Stimulated activated CD4-positive, alpha-beta T cell treated with anti-CD3 and anti-CD28 coated beads, Interleukin-2, amount 100 ng/mL, for 24 hours (primary cell): ENCODE measurements at places on chromosomes 3 and 15.

- no peak for DNase-seq
These were observed 2.5 kb downstream of the PFN2 start for GRCh38 chr3:149968216-149968615.

DNA sequence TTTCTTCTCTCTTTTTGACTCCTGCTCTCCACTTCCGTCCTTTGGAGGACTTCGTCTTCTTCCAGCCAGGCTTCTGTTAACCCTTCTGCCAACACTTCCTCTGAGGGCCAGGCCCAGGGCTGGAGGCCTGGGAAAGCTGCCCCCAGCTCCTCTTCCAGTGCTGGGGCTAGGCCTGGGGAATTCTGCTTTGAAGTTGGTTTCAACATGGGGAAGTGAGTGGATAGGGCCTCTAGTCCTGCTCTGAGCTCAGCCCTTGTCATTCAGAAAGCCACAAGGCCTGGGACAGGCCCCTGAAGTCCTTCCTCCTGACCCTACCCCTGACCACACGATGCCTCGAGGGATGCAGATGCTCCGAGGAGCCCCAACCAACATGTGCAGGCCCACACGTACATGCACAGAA is 53.9 kb upstream of the HERC1 start:
- no peak for DNase-seq

- no peak for DNase-seq
These were observed 39.1 kb upstream of the LIPC start for GRCh38 chr15:58392611-58393161.

- no peak for DNase-seq
These were observed 883.5 kb downstream of the IGSF11 start for GRCh38 chr3:118151164-118151563.
